Kidney (tissue), 22 donors: ENCODE measurements at places on chromosomes 1 and 21.
A peak's percentile ranks its signal among the peaks of the same experiment; 100 is the strongest.

DNA sequence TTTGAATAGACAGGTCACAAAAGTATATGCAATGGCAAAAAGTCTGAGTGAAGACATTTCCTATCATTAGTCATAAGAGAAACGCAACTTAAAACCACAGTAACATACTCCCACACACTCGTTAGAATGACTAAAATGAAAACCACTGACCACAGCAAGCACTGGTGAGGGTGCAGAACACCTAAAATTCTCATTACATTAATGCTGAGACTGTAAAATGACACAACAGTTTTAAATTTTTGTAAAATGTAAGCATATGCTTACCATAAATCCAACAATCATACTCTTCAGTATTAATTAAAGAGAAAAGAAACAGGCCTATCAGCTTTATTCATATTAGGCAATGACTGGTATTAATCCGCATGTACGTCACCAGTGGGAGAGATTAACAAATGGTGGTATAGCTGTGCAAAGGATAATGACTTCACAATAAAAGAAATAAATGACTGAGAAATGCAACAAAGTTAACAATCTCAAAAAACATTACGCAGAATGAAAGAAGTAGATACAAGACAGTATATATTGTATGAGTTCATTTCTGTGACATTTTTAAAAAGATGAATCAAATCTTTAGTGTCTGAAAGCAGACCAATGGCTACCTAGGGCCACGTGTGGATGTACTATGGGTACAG, 253.5 kb downstream of the AKT3 start:
- no peak for DNase-seq

DNA sequence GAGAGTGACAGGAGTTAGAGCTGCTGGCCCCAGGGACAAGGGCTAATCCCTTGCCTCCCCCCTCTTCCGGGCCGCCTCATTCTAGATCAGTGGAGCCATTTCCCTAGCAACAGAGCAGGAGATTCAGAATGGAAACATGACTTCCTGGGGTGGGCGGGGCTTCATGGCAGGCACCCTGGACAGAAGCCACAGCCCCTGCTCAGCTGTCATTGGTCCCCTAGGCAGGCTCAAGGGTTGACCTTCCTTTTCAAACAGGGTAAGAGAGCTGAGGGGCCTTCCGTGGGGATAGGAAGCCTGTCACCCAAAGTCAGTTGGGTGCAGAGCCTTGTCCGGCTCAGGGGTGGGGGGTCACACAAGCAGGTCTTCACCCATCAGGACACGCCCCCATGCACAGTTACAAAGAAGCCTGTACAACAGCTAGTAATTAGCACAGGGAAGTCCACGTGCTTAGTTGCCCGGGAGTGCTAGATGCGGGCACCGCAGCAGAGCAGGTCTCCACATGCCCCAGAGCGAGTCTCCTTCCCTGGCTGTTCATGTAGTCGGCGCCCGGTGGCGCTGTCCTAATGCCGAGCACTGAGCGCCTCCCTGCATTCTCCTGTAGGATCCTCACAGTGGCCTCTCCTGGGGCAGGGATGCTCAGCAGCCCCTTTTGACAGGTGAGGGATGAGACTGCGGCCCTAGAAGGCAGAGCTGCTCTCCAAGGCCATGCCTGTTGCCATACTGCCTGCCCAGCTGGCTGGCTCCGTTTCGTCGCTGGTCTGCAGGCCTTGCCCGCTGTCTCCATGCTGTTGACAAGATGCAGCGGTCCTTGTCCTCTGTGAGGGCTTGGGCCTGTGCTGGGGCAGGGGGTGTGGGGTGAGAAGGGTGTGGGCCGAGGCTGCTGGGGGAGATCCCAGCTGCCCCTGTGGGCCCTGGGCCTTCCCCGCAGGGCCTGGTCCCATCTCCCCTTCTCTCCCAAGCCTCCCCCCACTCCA, 5.1 kb downstream of the TMEM201 start:
- DNase-seq, result peak; percentile 93

GRCh38 chr1:29969576-29969975, 733.3 kb downstream of the PTPRU start:
- no peak for DNase-seq

DNA sequence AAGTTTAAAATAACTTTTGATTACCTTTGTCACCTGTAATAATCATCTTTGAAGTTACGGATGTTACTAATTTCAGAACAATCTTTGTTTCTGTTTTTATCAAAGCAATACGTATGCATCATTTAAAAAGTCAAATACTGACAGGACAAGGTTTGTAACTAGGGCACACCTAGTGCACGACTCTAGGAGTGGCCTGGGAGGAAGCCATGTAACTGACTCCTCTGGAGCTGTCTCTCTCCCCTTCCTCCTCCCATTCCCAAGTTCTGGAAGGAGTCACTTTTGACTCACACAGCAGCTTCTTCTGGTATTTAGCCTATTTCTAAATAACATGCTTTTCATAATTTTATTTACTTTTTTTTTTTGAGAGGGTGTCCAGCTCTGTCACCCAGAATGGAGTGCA, 11.8 kb upstream of the RAP1GAP start:
- no peak for DNase-seq

GRCh38 chr1:117014209-117014608, 12.6 kb downstream of the CD101 start:
- DNase-seq, result no peak

DNA sequence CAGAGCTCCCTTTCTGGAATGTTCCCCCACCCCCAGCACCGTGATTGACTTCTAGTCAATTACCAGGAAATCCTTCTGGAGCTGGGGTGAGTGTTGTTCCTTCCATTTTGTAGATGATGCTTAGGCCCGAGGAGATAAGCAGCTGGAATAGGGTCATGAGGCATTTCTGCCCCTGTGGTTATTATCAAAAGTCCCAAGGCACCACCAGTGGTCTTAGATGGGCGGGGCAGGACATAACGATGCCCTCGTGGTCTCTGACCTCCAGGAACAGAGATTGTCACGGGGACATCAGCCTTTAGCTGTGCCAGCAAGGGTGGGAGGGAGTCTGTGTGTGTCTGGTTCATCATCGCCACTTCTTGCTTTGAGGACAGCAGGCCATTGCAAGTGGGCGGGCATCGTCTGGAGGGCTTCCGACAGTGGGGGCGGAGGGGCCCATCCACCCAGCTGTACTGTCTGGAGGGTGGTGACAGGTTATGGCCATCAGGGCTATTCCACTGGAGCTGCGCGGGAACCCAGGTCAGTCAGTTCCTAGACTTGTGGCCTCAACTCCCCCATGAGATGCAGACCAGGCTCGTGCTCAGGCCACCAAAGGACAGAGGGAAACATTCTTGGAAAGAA, 22.6 kb downstream of the TNFRSF8 start:
- DNase-seq, result no peak

- no peak for DNase-seq
Observed at GRCh38 chr1:68819190-68819829, 322.4 kb upstream of the DEPDC1 start.

- DNase-seq, result no peak
Observed at GRCh38 chr1:99546432-99547416, 99.2 kb upstream of the PALMD start.

- DNase-seq, result no peak
Observed at GRCh38 chr1:156836041-156836654, 19.5 kb upstream of the SH2D2A start.

DNA sequence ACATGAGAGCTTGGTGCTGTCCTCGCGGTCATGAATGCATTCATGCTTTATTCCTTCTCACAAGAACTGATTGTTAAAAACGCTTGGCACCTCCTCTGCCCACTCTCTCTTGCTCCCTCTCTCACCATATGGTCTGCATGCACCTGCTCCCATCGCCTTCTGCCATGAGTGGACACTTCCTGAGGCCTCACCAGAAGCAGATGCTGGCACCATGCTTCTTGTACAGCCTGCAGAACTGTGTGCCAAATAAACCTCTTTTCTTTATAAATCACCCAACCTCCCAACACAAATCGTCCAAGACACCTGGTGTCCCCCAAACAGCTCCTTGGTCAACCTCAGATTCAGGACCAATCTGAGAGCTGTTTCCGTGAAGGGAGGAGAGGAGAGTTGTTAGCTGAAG, 43.3 kb upstream of the PCBP3 start:
- no peak for DNase-seq

DNA sequence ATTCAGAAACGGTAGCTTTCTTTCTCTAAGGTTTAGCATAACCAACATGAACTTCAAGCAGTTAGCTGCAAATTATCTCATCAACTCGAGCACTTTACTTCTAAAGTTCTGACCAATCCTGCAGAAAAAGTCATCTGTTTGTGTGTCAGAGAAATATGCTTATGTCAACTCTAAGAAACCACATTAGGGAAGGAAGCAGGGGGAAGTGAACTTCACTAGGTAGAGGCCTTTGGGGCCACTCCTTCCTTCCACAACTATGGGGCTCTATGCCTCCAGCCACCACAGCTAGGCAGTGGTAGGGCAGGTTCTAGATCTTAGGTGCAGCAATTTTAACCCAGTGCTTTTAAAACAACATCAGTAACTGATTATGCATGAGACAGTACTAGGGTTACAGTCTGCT, 375.9 kb downstream of the DSCAM start:
- no peak for DNase-seq

DNA sequence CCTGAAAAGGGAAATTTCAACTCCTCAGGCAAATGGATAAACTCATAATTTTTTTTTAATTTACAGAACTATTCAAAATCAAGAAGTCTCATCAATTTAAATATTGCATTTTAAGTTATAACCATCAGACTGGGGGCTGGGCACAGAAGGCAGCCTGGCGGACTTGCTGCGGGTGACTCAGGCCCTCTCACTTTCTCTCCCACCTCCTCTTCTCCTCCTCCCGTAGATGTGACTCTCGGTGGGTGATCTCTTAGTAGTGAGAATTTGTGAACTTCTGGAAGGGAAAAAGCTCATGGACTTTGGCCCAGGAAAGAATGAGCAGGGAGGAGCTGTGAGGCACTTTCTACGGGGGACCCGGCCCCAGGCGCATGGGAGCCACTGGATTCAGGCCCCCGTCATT, 32.9 kb downstream of the CLIC6 start:
- DNase-seq, result no peak

DNA sequence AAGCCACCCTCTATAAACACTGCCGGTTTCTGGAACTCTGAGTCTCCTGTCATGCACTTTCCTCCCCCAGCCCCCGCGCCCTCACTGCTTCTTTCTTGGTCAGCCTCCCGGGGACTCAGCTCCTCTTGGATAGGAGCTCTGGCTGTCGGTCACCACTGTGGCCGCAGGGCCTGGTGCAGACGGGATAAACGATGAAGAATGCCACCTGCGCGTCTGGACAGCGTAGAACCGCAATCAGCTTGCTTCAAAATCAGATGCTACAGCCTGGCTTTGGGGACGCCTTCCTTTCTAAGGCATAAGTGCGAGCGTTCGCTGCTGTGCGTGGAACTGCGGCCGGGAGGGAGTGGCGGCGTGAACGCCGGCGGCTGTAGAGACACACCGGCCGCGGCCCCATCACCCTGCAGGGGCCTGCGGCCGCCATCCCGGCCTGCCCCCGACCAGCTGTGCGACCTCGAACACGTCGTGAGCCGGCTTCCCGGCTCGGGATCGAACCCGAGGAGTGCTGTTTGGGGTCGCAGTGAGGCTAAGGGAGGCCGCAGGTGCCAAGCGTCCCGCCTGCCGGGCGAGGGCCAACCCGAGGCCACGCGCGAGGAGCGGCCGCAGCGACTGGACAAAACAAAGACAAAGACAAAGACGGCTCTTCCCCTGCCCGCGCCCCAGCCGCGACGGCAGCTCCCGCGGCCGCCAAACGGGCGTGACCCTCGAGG, 688 bp downstream of the PTTG1IP start:
- DNase-seq, result peak; percentile 76

- no peak for DNase-seq
Observed at GRCh38 chr21:31041295-31042079, 3.2 kb upstream of the KRTAP19-8 start.

DNA sequence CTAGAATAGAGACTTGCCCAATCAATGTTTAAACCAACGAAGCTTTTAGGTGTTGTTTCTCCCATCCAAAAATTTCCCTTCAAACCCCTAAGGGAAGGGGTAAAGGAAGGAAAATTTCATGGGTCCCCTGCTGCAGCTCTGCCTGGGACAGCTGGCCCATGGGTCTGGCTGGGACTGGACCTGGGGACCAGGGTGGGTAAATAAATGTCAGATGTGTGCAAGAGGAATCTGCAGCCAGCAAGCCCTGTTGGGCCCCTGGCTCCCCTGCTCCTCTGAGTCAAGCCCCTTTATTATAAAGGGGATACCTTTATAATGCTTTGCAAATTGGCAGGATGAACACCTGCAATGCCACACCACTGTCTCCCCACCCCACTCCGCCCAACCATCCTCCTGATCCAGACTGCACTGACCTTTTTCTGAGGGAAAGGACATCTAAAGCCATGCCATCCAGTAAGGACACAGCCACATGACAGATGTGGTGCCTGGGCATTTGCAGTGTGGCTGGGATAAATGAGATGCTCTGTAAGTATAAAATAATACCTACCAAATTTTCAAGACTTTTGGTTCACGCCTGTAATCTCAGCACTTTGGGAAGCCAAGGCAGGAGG, 1.9 kb upstream of the TMEM125 start:
- DNase-seq, result no peak

DNA sequence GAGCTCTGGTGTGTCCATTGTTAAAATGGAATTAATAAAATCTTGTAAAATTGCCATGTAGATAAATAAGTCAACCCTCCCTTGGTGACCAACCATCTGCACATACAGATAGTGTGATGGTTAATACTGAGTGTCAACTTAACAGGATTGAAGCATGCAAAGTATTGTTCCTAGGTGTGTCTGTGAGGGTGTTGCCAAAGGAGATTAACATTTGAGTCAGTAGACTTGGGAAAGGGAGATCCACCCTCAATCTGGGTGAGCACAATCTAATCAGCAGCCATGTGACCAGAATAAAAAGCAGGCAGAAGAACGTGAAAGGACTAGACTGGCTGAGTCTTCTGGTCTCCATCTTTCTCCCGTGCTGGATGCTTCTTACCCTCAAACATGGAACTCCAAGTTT, 174.8 kb downstream of the LTN1 start:
- DNase-seq, result no peak

DNA sequence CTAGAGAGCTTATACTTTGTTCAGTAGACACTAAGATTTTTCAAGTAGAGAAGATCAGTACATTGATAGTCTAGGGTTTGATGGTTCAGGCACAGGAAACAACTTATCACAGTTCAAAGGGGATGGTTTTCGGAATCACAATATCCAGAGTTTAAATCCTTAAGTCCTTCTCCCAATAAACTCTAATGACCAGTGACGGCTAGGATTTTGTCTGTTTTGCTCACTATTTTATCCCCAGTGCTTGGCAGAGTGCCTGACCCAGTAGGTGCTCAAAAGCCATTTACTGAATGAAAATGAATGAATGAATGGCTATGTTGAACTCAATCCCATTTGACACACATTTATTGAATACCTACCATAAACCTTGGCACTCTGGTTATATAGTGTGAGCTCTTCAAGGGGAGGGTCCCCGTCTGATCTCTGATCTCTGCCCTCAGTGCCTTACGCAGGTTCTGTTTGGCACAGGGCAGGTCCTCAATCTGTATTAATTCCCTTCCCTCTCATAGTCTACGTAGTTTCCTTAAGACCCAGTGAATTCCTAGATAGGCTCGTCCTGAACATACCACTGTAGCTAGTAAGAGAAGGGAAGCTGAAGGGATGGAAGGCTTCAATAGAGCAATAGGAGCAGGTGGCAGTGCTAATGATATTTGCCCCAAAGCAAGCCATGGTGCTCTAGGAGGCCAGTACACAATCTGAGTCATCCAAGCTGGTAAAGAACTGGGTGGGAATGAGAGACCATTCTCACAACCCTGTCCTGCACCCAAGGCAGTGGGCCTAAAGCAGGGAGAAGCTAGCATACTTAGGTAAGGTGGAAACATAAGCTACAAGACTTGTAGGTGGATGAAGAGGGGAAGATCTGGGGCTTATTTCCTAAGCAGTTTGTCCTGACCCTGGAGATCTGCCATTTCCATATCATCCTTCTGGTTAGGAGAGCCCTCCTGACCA, 53.4 kb downstream of the DMAP1 start:
- DNase-seq, result no peak

- no peak for DNase-seq
Observed at GRCh38 chr1:206662396-206663092, 22.2 kb upstream of the MAPKAPK2 start.
